ENCODE measurements at places on chromosomes 2 and 18. TPM values are rescaled to one million over a fixed set of nuclear protein-coding genes. Genes with fewer than 3 reads are reported as not detected.

IMPA2 gene
- total RNA-seq: 5.4 TPM

PSMA8 gene
- total RNA-seq: not detected

GRCh38 chr18:53033128-53033527 is 693.1 kb downstream of the DCC start:
- DNase-seq: no peak

- DNase-seq: no peak
Observed at GRCh38 chr2:9660781-9661180, 30.0 kb upstream of the YWHAQ start.

DNA sequence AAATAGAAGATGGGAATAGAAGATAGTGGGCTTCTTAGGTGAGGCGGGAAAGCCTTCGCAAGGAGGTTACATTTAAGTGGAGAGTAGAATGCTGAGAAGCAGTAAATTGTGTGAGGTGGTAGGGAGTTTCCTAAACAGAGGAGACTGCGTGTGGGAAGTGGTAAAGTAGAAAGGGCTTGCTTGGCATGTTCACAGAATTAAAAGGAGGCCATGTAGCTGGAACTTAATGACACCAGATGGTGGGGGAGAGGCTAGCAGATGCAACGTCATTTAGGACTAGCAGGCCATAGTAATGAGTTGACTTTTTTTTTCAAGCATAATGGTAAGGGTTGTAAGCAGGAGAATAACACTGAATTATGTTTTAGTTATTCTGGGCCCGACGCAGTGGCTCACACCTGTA is 13.0 kb upstream of the RTN4 start:
- DNase-seq: no peak

DNA sequence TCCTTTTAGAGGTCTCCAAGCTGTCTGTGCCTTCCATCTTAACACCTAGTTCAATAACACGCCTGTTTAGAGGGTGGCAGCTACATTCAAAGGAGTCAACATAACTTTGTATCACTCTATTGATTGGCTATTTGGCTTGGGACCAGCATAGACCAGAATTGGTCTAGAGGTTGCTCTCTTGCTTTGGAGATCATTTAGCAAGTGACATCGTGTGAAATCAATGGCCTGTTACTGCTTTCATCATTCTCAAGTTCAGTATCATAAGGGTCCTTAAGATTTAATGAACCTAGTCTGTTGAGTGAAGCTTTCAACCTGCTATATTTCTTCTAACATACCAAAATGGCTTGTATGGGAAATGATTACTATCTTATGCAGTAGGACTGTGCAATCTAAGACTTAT is 768.2 kb downstream of the NRXN1 start:
- no peak for DNase-seq

TNFRSF11A gene
- under 0.01 TPM for total RNA-seq

DNA sequence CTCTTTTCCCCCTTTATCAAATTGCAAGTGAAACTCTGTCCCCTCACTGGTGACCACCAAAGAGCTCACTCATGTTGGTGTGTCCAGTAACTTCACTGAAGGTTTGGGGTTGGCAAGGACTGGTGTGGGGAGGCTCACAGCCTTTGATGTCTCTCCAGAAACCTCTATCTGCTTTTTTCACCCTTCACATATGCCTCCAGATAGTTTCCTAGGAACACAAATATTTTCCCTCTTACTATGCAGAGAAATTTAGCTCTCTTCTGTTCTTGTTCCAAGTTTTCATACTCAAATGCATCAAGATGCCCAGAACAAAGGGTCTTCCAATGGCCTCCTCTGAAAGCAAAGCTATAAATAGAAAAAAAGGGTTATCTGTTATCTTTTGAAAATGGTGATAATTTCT is 20.7 kb downstream of the DTNA start:
- no peak for DNase-seq

DNA sequence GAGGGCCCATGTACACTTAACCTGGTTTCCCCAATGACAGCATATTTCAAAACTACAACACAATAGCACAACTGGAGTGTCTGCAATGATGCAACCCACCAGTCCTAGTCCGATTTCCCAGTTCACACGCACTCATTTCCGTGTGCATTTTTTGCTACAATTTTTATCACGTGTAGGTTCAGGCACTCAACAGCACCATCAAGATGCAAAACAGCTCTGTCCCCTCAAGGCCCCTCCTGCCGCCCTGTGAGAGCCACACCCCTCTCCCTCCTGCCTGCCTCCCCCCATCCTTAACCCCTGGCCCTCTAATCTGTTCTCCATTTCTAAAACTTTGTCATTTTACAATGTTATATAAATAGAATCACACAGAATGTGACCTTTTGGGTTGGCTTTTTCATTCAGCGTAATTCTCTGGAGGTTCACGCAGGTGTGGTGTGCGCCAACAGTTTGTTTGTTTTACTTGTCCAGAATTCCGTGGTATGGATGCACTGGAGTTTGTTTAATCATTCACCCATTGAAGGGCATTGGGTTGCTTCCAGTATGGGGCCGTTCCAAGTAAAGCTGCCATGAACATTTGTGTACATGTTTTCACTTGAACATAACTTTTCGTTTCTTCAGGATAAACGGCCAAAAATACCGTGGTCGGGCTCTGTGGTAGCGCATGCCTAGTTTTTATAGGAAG is 8.4 kb downstream of the KCNIP3 start:
- no peak for DNase-seq

GRCh38 chr2:197088694-197089093 is 162.2 kb upstream of the PGAP1 start:
- peak; percentile 28 for DNase-seq

CNDP1 gene
- total RNA-seq: not detected

MSH6 gene
- 72.5 TPM for total RNA-seq

COL3A1 gene
- 408 TPM for total RNA-seq

GRCh38 chr2:49265471-49265870 is 111.2 kb upstream of the FSHR start:
- DNase-seq: no peak

MOGAT1 gene
- not detected for total RNA-seq

GRCh38 chr2:120239488-120240287 is 13.0 kb upstream of the RALB start:
- peak; percentile 82 for DNase-seq

POTEC gene
- not detected for total RNA-seq

GRCh38 chr18:76823587-76824011 is 1.2 kb downstream of the ZNF236 start:
- DNase-seq: peak; percentile 15

DNA sequence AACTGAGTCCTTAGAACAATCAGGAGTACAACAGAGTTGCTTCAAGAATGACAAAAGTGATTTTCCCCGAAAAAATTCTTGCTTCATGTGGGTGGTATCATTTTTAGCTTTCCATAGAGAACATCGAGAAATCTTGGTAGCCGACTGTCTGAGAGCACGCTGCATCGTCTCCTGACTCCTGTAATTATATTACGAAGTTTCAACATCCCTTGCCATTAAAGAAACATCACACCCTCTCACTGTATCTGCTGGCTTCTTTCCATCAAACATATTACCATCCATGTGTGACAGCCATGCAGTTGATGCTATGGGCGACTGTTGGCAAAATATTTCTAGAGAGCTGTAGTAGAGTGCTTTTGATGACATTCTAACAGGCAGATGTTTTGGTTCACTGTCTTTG is 311.2 kb downstream of the CMPK2 start:
- no peak for DNase-seq

DNA sequence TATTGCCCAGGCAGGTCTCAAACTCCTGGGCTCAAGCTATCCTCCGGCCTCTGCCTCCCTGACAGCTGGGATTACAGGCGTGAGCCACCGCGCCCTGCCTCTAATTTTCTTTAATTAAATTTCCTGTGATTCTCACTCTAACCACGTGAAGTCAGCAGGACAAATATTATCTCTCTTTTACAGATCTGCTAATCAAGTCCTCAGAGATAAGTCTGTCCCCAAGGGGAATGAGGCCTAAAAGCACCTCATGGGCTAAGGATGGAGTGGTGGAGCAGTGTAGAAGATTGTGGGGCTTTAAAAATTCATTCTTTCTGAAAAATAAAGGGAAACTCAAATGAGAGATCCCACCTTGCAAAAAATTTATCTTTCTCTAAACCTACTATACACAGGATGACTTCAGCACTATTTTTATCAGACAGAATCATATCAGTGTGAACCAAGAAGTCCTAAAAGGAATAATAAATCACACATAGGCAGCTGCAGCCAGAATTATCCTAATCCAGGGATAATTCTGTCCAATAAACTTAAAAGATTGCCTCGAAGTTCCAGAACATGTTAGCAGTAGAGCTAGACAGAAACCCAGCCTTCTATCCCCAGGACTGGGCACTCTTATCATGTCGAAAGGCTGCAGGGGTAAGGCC is 38.3 kb upstream of the BMPR2 start:
- no peak for DNase-seq

DNA sequence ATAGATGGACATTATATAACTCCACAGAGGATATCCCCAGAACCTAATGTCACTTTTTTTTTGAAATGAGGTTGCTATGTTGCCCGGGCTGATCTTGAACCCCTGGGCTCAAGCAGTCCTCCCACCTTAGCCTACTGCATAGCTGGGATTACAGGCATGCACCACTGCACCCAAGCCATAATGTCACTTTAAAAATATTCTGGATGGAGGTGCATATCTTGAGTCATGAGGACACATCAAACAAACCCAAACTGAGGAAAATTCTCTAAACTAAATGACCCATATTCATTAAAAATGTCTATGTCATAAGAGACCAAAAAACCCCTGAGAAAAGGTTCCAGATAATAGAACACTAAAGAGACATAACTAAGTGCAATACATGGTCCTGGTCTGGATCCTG is 36.3 kb downstream of the OSGEPL1 start:
- DNase-seq: no peak

DNA sequence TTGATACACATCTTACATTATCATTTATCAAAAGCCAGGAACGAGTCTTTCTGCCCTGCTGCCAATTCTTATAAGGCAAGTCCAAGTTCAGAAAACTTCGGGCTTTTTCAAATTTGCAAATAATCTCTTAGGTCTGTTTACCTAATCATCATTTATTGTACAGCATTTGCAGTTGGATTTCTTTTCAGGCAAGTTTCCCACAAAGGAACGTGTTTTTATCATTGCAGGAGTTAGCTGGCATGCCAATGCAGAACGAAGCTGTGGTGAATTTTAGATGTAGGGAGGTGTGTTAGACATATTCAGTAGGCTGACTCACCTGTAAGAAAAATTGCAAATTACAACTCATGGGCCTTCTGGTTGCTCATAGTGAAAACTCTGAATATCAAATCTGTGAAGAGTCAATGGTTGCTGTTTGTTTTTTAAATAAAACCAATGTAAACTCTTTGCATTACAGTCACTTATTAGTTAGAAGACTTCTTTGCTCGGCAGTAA is 209.6 kb downstream of the SRBD1 start:
- DNase-seq: no peak

DNA sequence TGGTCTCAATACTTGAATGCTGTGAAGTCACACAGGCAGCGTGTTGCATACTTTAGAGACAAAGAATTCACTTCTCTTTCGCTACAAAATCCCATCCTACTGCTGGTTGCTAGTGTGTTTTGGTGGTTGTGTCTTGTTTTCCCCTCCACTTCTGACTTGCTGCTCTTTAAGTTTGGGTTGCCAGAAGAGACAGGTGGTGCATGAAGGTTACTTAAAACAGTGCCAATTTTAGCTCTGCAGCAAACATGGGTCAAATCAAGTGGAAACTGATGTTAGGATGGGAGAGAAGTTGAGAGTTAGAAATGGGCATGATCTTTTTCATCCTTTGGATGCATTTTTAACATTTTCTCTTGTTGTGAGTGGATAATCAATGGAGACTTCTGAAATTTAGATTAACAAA is 136.2 kb upstream of the KCNH7 start:
- DNase-seq: no peak

Data from IMR-90 (cell line).